Kidney capillary endothelial cell (primary cell): ENCODE measurements at places on chromosomes 16 and 17.

DNA sequence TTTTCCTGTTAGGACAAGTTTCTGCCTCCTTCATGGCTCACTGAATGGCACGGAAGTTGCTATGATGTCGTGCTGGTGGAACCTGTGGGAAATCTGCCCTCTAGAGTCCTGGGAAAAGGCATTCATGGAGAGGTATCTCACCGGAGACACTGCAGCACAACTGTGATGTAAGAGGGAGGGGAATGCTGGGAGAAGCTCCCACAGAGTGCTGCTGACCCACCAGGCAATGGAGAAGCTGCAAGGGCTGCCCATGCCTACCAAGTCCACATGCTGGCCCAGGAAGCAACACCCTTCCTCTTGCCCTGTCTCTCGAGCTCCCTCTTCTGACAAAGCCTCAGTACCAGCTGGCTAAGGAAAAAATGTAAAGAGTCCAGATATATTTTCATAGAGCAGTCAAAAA is 45.2 kb upstream of the SLC5A11 start:
- DNase-seq: no peak

DNA sequence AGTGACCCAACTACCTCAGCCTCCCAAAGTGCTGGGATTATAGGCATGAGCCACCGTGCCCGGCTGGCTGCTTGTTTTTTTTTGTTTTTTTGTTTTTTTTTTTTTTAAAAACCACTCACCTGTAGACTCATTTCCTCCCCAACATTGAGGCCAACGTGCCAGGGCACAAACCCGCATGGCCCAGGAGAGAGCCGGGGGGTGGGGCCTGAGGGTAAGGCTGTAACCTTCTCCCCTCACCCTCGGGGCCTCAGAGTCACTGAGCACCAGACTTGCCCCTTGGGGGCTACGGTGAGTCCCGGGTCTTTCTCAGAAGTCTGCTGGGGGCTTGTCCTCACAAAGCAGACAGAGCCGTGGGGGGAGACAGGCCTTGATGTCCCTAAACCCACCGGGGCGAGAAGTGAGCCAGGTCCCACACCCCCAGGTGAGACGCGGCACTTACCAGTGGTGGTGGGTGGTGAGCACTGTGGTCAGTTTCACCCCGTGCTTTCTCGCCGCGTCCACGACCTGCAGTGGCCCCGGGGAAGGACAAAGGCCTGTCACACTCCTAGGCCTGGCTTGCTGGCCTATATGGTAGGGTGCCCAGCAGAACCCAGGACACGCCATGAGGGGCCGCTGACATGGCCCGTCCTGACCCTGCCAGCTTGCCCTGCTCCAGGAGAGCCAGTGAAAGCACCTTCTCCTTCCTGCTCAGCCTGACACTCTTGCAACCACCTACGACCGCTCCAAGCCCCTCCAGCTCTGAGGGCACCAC is 4.6 kb downstream of the HAGH start:
- DNase-seq: no peak

DNA sequence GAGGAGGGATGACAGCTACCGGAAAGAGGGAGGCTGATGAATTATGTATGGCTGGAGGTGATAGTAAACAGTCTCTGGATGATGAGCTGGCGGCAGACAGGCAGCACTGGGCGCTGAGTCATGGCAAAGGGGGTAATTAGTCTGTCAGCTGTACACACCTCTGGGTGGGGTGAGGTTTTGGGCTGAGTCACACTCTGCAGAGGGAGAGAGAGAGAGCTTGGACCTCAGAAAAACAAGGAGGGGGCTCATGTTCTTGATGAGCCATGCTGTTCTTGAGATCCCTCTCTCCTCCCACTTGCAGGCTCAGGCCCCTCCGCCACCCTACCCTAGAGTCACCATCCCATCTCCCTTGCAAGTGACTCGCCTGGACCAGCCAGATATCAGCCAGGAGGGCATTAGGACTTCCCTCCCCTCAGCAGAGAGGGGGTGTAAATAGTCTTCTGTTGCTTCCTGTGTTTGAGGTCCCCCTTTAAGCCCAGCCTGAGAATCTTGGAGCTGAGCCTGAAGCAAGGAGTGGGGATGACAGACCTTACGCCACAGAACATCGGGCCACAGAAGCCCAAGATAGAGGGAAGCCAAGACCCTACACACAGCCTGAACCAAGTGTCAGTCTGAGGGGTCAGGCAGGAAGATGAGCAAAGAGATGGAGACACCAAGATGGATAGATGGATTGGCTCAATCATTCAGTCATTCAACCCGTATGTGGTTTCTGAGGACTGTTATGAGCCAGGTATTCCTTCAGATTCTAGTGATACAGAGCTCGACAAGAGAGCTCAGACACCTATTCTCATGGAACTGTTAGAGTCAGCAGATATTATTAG is 383.2 kb upstream of the CCL2 start:
- DNase-seq: no peak

DNA sequence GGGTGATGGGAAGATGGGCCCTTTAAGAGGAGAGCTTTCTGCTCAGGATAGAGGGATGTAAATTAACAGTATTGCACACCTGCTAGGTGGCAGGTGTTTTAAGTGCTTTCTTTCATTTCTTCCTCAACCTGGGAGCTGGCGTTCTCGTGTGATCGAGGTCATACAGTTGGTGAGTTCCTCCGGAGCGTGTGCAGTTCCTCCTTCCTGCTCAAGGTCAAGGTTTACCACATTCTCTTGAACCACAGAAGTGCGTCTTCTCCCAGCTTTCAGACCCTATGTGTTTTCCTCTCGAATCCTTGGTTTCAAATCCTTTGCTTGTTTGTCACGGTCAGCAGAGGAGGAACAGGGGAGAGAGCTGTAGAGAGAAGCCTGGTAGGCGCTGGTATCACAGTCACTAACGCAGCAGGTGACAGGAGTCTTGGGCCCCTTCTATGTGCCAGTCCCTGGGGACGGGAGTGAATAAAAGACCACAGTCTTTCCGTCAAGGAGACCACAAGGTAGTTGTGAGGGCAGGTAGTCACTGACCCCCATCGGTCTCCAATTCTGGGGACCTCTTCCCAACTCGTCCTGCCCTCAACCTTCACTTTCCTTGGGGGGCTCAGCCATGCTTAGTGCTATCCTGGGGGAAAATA is 791 bp downstream of the DNAI2 start:
- no peak for DNase-seq

GRCh38 chr16:22161999-22162655 is at the start of gene SDR42E2:
TSS of gene SDR42E2 (plus strand) at chr16:22162506. CDS start at chr16:22165583, 3,077 bp downstream.
- no peak for DNase-seq

GRCh38 chr16:30602616-30603277 is 7.4 kb downstream of the ZNF689 start:
- DNase-seq: no peak

- DNase-seq: no peak
Observed at GRCh38 chr16:67707790-67708189, 11.3 kb downstream of the GFOD2 start.

- DNase-seq: no peak
Observed at GRCh38 chr17:78596871-78597764, 19.9 kb upstream of the DNAH17 start.

DNA sequence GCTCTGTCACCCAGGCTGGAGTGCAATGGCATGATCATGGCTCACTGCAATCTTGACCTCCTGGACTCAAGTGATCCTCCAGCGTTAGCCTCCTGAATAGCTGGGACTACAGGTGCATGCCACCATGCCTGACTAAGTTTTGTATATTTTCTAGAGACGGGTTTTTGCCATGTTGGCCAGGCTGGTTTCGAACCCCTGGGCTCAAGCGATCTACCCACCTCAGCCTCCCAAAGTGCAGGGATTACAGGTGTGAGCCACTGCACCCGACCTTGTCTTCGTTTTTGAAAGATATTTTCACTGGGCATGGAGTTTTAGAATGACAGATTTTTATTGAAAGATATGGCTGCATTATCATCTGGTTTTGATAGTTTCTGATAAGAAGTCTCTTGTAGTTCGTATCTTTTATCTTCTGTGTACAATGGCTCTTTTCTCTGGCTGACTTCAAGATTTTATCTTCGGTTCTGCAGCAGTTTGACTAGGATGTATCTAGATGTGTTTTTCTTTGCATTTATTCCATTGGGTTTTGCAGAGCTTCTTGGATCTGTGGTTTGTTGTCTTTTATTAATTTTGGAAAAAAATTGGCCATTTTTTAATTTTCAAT is 14.6 kb downstream of the ADGRG5 start:
- DNase-seq: no peak

GRCh38 chr17:4901648-4902344 is 1.1 kb downstream of the CHRNE start:
- DNase-seq: no peak

GRCh38 chr17:6811510-6811909 is 20.0 kb downstream of the TEKT1 start:
- DNase-seq: no peak

DNA sequence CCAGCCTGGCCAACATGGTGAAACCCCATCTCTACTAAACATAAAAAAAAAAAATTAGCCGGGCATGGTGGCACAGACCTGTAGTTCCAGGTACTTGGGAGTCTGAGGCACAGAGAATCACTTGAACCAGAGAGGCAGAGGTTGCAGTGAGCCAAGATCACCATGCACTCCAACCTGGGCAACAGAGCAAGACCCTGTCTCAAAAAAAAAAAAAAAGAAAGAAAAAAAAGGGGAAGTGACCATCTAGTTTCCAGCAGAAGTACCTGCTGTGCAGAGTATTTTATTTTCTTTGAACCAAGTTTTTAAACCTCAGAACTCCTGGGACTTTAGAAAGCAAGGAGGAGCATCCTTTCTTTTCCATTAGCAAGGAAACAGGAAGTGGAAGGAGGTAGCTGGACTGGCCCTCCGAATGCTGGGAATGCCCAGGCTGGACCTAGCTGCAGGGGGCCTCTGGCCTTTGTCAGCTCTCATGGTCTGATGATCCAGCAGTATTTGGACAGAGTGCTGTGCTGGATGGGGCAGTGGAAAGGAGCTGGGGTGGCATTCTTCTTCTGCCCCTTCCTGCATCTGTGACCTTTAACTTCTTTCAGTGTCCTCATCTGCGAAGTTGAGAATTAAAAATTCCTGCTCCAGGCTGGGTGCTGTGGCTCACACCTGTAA is 6.6 kb downstream of the GID4 start:
- no peak for DNase-seq

GRCh38 chr17:64653325-64653984 is 8.7 kb downstream of the SMURF2 start:
- DNase-seq: no peak

DNA sequence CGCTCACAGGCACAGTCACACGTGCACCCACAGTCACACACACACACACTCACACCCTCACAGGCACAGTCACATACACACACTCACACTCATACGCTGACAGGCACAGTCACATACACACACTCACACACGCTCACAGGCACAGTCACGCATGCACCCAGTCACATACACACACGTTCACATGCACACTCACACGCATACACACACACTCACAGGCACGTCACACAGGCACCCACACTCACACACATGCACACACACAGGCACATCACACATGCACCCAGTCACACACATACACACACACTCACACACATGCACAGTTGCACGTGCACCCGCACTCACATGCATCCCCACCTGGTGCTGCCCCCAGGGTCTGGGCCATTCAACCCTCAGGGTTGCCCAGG is 46.1 kb upstream of the CBFA2T3 start:
- DNase-seq: no peak

DNA sequence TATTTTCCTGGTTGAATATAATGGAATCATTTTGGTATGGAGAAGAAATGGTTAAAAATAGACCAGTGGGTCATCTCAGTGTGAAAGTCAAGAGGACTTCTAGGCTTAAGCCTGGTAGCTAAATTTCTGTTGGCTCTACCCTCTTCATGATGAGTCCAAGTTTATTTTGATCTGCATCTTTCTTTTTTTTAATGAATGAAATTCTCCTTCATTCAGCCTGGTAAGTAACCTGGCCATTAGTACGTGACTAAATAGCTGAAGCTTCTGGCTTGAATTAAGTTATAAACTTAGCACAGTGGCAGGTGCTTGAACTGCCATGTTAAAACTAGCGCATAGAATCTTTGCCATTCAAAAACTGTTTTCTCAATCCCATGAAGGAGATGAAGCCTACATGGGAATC is 28.0 kb downstream of the NF1 start:
- DNase-seq: no peak

DNA sequence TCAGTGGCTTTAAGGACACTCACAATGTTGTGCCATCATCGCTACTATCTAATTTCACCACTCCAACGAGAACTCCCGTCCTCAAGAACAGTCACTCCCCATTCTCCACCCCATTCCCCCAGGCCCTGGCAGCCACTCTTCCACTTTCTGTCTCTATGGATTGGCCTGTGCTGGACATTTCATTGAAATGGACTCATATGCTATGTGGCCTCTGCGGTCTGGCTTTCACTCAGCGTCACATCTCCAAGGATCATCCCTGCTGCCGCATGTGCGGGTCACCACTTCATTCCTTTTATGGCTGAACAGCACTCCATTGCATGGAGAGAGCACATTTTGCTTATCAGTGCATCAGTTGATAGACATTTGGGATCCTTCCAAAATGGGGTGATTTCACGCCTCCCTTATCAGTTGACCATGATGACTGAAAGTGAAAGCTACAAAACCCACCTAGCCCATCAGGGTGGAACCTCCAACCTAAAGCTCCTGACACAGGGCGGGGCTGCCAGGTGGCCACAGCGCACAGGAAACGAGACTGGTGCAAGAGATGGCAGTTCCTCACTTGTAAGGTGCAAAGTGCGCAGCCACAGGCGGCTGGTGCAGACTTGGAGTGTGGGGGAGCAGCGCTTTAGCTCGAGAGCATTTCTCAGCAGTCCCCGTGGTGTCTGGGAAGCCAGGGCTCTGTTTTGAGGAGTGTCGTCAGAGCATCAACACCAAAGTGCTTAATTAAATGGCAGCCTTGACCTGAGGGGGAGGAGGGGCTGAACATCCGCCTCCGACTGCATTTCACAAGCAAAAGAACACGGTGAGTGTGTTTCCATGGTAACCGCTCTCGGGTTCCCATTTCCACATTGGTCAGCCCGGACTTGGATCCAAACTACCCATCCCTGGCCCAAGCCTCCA is 23.8 kb downstream of the COTL1 start:
- DNase-seq: no peak

- no peak for DNase-seq
Observed at GRCh38 chr17:56445692-56446411, 147.6 kb upstream of the NOG start.

- no peak for DNase-seq
Observed at GRCh38 chr17:77453613-77454241, 313.0 kb downstream of the SEC14L1 start.

DNA sequence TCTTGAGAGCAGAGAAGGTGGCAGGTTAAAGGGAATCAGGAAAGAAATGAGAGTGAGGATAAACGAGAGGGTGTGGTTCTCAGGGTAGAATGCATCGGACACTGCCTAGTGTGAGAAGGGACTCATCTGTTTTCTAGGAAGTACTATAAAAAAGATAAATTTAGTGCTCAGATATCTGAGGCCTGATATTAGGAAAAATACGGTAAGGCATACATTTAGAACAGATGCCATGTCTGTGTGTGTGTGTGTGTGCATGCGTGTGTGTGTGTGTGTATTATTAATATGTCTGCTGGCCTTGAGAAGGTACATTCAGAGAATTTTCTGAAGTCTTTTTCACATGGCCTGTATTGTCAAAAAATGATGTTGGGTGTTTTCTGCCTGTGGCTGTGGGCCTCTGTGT is 414.8 kb downstream of the MAF start:
- DNase-seq: no peak

- DNase-seq: no peak
Observed at GRCh38 chr17:27975146-27976011, 67.1 kb upstream of the NLK start.
